HFF-Myc (cell line): ENCODE measurements at places on chromosomes 16 and 17.
A peak's percentile ranks its signal among the peaks of the same experiment; 100 is the strongest.

DNA sequence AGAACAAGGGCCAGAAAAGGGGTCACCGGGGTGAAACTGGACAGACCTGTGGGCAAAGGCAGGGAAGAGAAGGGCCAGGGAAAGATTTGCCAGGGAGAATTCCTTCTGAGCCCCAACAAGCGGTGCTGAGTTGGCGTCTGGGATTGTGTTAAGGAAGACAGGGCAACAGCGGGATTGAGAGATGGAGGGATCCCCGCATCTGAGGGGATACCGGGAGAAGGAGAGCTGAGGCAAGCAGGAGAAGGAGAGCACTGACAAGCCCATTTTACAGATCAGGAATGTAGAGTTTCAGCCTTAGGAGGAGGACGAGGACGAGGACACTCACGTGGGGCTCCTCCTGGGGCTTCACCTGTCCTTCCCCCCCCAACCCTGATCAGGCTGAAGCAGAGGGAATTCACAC is 998 bp upstream of the ABCC3 start:
- no peak for DNase-seq

GRCh38 chr17:69560987-69561441 is 146.5 kb downstream of the MAP2K6 start:
- no peak for DNase-seq

- DNase-seq, result no peak
Measured at GRCh38 chr17:10724546-10725195, 5.2 kb downstream of the TMEM220 start.

- peak; percentile 7 for DNase-seq
Measured at GRCh38 chr17:73474370-73474988, 162.7 kb upstream of the CDC42EP4 start.

DNA sequence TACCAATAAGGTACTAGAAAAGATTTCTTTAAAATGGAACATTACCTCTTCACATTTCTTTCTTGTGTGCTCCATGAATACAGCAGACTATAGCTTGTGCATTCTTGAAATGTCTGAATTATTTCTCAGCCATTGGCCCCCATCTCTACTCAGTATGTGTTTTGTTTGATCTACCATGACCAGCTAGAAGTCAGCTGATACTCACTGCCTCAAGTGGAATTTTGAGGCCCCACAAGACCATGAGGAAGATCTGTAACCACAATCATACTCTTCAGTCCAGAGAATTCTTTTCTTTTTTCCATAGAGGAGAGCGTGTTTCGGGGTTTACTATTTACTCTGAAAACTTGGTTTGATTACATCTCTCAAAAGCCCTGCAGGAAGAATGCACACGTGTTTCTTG is 319.1 kb downstream of the TOX3 start:
- no peak for DNase-seq

DNA sequence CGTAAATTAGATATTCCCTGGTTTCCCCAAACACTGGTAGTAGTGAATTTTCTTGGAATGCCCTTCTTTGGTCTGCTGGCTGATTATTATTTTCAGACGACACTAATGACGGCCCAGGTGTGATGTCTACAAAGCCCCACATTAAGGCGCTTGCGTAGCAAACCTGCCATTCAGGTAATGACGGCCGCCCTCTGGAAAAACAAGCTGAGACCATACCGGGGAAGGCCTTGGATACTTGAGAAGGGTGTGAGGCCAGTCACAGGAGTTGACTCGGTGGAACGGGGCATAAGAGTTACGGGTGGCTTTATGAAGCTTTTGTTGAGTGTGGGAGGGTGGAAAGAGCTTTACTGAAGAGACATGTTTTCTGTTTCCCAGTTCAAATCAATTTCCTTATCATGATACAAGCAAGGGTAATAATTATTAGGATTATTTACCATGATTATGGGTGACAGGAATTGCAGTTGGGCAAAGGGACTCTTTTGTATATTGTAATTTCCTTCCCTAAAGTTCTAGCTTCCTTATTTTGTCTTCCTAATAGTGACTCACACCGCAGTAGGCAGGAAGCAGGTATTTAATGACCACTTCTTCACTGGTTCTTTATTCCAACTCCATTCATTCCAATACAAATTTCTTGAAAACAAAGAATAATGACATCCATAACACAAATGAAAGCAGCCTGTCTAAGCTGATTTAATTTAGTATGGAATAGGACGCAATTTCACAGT is 24.8 kb downstream of the KRT23 start:
- no peak for DNase-seq

DNA sequence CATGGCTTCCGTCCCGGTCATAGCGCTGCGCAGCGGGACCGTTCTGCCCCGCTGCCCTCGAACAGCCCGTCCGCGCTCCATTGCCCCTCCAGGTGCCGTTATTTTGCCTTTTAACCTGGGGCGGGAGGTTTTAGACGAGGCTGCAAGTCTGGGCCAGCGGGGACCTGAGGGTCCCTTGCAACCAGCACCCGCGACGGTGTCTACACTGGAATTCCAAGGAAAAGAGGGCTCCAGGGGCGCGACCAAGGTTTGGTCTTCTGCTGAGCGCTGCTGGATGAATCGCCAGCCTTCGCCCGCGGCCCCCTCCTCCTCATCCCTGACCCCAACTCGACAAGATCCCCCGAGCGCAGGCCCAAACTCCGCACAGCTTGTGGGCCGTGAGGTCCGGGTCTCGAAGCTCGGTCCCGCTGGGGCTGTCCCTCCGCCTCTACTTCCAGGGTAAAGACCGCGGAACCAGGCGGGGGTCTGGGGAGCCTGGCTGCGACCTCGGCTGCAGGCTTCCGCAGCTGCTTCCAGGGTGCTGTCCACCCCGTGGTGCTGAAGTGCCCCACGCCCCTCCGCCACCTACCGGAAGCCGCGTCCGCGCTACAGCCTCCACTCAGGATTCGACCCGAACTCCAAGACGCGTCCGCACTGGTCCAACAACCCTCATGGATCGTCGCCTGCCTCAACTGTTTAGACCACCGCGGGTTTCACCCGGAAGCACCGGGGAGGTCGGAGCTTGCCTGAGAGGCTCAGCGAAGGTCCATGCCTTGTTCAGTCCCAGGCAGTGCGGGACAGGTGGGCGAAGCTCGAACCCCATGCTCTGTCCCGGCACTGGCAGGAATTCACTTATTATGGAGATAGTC is 10.1 kb upstream of the CA4 start:
- DNase-seq, result no peak

DNA sequence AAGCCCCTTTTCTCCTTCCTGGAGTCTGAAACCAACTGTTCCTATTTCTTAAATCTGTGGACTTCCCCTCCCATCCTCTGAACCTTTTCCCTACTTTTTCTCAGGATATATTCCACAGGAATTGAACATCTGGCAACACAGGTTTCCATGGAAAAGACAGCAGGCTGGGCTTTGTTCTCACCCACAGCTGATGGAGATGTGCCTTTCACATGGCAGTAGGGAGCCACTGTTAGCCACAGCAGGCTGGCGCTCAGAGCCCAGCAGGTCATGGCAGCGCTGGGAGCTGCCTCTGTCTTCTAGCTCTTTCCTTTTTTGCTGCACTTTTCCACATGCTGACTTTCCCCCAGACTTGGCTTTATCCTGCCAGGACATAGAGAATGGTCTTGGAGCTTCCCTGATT is 116.4 kb upstream of the NLRP1 start:
- no peak for DNase-seq

DNA sequence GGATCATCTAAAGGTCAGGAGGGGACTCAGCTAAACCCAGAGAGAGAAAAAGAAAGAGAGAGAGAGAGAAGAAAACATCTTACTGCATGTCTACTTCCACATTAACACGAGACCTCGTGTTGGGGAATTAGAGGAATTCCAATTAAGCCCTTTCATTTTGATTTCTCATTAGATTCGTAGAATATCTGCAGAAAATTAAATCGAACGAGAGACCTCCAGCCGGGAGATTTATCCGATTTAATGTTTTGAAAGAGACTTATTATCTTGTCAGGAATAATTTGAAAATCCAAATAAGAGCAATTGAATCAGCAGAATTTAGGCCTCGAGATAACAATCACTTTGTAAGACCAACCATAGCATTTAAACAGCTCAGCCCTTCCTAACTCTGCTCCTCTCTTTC is 175.6 kb downstream of the ABCC12 start:
- DNase-seq, result no peak

GRCh38 chr17:72268431-72268830 is 147.6 kb downstream of the SOX9 start:
- no peak for DNase-seq

GRCh38 chr17:9991351-9991750 is 86.3 kb upstream of the RCVRN start:
- DNase-seq, result no peak
